ENCODE measurements at places on chromosomes 1 and 21. TPM values are rescaled to one million over a fixed set of nuclear protein-coding genes. Genes with fewer than 3 reads are reported as not detected.

DNA sequence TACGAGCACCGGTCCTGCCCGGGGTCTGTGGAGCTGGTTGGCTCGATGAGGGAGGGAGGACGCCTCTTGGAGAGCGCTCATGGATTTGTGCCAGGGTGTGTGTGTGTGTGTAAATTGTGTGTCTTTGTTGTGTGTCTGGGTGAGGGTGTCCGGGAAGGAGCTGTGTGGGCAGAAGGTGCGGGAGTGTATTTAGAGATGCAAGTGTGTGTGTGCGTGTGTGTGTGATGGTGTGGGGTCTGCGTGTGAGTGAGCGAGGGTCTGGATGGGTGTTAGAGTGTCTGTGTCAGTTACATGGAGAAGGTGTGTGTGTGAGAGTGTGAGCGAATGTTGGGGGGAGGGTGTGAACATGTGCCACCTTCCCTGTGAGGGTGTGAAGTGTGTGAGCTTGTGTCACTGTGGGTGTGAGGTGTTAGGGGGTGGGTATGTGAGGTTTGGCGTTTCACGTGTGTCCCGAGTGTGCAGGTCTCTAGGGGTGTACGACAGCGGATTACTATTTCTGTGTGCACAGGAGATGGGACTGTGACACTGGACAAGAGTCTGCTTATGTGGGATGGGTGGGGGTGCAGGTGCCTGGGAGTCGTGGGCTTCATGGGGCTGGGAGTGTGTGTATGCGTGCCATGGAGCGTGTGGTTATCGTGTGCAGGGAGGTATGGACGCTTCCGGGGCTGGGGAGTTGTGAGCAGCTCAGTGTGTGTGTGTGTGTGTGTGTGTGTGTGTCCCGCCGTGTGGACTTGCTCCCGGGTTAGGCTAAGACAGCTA lies 880 bp downstream of the IGSF21 start:
- no peak for DNase-seq

DNA sequence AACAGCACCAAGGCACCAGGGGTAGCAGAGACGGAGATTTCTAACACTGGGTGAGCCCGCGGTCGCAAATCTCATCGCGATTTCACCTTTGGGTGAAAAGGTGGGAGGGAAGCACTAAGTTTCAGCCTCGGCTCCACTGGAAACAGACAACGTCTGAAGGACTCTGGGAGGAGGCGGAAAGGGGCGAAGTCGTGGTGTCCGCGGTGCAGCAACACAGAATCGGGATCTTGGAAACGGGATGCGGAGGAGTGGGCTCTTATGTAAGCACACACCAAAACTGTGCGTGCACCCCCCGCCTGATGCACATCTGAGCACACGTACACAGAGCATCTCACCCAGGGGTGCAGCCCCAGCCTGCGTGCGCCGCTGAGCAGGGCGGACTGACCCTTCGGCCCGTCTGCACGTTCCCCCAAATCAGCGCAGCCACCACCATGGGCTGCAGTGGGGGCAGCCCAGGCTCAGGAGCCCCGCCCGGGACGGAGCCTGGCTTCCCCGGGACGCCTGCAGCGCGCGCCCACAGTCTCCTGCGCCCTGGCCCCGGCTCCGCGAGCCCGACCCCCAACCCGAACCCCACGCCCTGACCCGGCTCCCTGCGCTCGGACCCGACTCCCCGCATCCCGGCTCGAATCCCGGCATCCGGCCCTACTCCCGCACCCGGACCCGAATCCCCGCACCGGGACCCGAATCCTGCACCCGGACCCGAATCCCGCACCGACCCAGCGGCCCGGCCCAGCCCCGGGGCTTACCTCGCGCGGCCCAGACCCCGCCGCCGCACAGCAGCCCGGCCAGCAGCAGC lies 670 bp downstream of the CLSTN1 start:
- no peak for DNase-seq

- DNase-seq = no peak
These were observed 59.7 kb upstream of the PSEN2 start for GRCh38 chr1:226810681-226811080.

GRCh38 chr1:243475966-243476365 lies 220.1 kb downstream of the SDCCAG8 start:
- DNase-seq = no peak

DNA sequence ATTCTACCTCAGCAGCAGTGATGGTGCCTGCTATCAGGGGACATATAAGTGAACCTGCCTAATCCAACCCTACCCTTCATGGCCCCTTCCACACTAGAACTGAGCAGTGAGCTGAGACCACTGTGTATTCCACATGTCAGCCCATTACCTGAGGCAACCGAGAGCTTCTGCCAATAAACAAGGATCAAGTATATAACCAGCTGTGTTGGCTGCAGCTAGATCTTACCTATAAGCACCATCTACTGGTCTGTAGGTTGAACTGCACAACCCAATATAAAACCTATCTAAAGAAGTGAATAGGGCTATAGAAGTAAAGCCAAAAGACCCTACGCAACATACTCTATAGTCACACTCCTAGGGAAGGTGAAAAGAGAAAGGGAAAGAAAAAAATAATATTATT lies 376.9 kb downstream of the HHIPL2 start:
- no peak for DNase-seq

GRCh38 chr1:55816456-55817426 lies 601.6 kb upstream of the USP24 start:
- no peak for DNase-seq

DNA sequence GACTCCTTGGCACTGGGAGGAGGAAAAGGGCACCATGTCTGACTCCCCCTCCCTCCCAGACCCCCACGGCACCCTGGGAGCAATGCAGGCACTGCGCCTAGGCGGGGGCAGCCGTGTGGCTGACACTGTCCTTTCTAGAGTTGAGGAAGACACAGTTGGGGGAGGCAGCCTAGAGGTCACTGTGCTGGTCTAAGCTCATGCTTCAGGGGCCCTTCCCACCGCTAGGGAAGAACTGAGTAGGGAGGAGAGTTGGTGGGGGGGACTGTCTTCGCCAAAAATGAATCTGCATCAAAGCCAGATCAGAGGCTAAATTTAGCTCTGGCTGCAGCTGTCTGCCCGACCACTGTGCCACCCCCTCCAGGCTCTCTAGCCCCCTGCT lies 3.4 kb downstream of the SEMA6C start:
- DNase-seq = no peak

- no peak for DNase-seq
These were observed 49.1 kb downstream of the DDX20 start for GRCh38 chr1:111804776-111805175.

- DNase-seq = no peak
These were observed 100.4 kb upstream of the BRINP3 start for GRCh38 chr1:190578017-190578416.

DNA sequence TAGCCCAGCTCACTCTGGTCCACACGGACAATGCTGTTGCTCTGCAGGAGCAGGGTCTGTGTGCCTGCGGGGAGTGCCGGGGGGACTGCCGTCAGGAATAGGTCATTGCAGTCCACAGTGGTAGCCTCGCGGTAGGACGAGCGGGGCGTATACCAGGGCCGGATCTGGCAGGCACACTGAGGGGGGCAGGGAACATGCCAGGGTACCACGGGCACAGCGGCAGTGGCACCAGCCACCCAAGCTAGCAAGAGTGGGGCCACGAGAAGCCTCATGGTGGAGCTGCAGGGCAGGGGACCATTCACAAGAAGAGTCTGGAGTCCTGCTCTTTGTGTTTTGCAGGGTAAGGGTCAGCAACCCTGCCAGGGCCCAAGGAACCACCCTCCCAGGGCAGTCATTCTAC lies 65.8 kb downstream of the LRRN2 start:
- DNase-seq = no peak

- DNase-seq = no peak
These were observed 199.6 kb upstream of the C1orf87 start for GRCh38 chr1:60273185-60273584.

KIF26B gene
- polyA plus RNA-seq = 29.8 TPM
